Activated gamma-delta T cell treated with Interleukin-2 at 50 U/mL for 16 hours (primary cell): ENCODE measurements at places on chromosomes 13 and 19.

DNA sequence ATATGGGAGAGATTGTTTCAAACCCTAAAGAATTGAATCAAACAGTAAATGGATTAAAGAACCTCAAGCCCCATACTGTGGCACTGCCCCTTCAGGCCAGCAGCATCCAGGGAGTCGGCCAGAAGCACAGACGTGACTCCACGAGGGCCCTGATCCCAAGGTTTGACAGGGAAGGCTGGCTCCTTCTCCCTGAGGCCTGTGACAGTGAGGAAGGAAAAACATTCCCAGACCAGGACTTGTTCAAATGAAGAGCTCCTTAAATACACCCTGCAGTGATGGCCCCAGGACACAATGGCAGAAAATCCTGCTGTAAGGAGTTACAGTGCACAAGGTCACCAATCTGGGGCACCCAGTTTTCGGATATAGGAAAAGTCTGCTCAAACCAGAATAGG is 91.0 kb downstream of the COL4A1 start:
- no peak for DNase-seq

- DNase-seq = no peak
Measured at GRCh38 chr19:39132344-39132969, 6.9 kb downstream of the PAK4 start.

DNA sequence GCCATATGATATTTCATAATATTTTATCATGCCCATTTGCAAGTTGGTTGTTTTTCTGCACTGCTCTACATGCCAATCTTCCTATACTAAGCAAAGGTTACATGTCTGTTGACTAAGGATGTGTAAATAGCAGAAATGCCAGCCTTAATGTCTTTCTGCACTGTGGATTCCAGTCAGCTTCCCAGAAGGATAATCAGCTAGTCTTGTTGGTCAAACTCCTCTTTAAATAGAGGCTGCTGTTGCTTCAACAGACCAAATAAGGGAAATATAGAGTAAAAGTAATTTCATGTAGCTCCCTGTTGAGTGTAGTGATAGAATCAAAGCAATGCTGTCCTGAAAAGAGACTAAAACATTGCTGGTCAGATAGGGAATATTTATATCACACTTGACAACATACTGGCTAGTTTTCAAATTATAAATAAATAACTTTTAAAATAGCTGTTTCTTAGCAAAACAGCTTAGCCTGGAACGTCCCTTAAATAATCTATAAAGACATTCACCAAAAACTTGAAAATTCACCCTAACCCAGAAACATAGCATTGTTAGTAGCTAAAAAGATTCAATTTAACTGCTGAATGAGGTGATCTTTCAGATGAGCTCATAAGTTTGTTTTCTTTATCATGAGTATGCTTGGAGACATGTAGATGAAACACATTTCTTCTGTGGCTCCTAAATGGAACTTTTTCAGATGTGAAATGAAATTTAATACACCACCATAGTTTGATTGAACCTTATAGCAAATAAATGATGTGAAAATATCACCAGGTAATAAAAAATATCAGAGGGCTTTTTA is 56.6 kb downstream of the FRY start:
- DNase-seq = no peak

GRCh38 chr13:20336761-20337160 is 104.6 kb upstream of the GJB6 start:
- DNase-seq = no peak

DNA sequence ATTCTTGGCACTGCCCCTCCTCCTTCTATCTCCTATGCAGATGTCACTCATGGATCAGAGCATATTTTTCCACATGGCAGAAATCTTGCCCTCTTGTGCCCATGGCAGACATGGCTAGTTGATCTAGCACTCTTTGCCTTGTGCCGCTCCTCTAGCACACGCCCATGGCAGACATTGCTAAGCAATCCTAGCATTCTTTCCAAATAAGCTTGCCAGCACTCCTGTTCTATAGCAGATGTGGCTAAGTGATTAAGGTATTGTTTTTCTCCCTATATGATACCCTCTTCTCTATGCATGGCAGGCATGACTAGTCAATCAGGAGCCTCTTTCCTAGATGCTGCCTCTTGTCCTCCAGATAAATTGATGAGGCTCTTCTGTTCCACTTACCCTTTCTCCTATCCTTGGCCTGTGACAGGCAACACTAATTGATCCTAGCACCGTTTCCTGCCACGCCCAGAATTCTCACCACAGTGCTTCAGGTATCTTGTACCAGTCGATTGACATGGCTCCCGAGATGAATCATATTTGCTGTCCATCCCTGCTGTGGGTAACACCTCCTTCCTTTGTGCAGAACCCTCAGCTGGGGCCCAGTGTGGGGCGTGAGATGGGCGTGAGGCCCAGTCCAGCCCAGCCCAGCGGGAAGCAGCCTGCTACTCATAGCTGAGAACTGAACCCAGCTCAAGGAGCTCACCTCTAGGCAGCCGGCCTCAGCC is 26.9 kb downstream of the TMED1 start:
- DNase-seq = no peak

- DNase-seq = no peak
Measured at GRCh38 chr19:43300206-43300605, 30.9 kb upstream of the PSG9 start.

GRCh38 chr19:3672993-3673392 is 27.3 kb downstream of the PIP5K1C start:
- no peak for DNase-seq

DNA sequence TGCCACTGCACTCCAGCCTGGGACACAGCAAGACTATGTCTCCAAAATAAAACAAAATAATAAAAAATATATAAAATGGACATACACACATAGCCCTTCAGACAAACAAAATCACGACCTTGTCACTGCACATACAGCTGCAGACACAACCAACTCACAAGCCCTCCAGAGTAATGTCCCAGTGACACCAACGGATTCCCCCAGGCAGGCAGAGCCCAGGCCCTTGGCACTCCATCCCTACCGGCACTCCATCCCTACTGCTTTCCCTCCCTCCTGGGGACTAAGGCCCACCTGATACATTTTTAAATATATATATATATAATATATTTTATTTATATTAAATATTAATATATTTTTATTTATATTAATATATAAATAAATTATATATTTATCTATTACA is 18.5 kb downstream of the ZNF101 start:
- DNase-seq = no peak

- DNase-seq = no peak
Measured at GRCh38 chr19:5996623-5997320, 18.8 kb upstream of the RANBP3 start.

- no peak for DNase-seq
Measured at GRCh38 chr13:102608974-102609373, 12.2 kb downstream of the TPP2 start.

DNA sequence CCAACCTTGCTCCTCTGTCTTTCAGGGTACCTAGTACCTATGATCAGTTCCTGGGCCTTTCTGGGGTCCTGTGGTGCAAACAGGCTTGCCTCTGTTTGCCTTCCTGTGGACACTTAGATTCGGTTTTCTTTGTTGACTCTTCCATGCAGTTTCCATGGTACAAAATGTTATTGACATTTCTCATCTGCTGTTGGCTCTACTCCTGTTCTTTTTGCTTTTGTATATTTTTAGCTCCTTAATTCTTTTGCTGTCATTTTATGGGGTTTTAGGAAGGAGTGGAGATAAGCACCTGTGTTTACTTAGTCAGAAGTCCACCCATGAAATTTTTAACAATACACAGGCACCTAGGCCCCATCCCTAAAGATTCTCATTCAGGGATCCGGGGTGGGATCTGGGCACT is 20.5 kb upstream of the CNMD start:
- no peak for DNase-seq

DNA sequence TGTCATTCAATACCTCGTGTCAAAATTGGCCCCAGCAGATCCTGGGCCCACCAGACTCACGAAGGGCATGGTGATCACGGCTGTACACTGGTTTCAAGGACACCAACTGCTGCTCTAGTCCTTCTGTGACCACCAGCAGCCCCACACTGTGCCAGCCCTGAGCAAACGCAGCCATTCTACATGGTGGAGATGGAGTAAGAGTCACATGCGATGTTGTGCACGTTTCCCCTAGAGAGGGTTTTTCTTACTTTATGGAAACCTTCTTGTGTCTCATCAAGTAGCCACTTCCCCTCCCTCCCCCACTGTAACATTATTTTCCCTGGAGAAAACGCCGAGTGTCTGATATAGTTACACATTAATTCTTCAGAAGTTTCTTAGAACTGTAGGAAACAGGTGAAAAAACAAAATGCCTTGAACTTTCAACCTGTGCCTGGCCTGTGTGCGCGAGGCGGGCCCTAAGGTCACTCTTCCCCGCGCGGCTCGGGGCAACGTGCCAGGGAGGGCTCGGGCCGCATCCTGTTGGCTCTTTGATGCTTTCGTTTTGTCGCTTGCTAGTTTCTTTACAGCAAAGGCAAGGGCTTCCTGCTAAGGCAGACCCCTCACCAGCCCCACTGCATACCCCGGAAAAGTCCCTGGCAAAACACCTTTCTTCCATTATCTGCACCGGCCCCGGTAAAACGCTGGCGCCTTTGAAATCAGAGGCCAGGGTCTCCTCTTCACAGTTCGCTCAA is 44.6 kb downstream of the GGACT start:
- DNase-seq = no peak

- no peak for DNase-seq
Measured at GRCh38 chr19:18408053-18408476, 10.6 kb upstream of the LRRC25 start.

DNA sequence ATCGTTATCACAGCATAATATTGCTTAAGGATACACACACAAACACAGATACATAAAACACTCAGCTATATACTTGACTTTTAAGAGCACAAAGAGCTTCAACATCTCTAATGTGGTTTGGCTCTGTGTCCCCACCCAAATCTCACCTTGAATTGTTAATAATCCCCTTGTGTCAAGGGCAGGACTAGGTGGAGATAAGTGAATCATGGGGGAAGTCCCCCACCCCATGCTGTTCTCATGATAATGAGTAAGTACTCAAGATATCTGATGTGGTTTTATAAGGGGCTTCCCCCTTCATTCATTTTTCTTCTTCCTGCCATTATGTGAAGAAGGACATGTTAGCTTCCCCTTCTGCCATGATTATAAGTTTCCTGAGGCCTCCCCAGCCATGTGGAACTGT is 481.4 kb downstream of the PCDH9 start:
- no peak for DNase-seq

DNA sequence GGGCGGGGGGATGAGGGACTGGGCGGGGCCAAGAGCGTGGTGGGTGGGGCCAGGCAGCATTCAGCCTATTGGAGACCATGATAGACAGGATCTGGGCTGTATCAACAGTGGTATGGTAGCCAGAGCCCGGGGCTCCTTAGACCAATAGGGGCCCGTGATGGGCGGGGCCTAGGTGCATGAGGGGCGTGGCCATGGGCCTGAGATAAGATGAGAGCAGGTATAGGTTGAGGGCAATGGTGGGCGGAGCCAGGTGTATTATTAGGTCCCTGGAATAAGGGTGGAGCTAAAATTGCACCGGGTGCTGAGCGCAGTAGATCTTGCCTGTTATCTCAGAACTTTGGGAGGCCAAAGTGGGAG is 5.3 kb downstream of the ABCA7 start:
- peak; percentile 42 for DNase-seq

DNA sequence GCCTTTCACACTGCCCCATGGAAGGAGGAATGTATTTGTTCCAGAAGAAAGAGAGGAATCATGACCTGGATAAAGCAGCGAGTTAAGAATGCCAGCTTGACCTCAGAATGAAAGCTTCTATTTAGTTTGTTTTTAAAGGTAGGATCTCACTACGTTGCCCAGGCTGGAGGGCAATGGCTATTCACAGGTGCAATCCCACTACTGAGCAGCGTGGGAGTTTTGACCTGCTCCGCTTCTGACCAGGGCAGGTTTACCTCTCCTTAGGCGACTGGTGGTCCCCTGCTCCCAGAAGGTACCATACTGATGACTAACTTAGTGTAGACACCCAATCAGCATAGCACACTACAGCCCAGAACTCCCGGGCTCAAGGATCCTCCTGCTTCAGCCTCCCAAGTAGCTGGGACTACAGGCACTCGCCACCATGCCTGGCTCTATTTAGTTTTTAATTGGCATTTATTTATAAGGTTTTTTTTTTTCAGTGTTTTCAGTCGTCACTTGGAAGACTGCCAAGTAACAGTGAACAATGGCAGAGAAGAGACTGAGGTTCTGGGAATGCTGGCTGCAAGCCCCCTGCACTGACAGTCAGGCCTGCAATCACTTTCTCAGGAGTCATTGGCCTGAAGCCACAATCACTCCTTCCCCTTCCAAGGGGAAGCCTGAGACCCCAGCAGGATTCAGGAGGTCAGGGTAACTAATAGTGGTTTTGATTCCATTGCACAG is 73.1 kb downstream of the EPS15L1 start:
- DNase-seq = no peak

GRCh38 chr13:112961457-112962369 is 7.3 kb upstream of the MCF2L start:
- no peak for DNase-seq

DNA sequence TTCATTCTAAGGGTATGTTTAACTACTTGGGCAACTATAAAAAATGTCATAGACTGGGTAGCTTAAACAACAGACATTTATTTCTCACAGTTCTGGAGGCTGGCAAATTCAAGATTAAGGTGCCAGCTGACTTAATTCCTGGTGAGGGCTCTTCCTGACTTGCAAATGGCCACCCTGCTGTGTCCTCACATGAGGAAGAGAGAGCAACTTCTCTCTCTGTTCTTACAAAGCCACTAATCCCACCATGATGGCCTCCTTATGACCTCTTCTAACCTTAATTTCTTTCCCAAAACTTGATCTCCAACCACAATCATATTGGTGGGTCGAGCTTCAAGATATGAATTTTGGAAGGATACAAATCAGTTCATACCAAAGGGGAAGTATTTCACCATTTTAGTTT is 399.0 kb downstream of the DCT start:
- no peak for DNase-seq

DNA sequence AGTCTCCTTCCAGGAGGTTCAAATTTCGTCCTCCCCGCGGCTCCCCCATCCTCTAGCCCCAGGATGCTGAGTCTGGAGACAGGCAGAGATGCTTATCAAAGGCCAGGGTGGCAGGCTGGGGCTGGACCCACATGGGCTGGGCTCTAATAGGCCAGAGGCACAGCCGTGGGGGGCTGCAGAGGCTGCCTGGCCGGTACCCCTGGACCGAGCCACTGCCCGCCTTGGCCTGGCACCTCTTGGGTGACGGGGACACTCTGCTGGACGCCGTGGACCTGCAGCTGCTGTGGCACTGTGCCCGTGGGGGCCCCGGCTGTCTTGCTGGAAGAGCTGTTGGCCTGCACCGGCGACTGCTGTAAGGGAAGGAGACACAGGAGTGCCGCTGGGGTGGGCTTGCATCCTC is 25.8 kb downstream of the RFX1 start:
- DNase-seq = no peak

- no peak for DNase-seq
Measured at GRCh38 chr13:33787051-33787591, 30.8 kb upstream of the RFC3 start.

GRCh38 chr19:29381353-29382203 is 144.2 kb upstream of the VSTM2B start:
- DNase-seq = no peak

DNA sequence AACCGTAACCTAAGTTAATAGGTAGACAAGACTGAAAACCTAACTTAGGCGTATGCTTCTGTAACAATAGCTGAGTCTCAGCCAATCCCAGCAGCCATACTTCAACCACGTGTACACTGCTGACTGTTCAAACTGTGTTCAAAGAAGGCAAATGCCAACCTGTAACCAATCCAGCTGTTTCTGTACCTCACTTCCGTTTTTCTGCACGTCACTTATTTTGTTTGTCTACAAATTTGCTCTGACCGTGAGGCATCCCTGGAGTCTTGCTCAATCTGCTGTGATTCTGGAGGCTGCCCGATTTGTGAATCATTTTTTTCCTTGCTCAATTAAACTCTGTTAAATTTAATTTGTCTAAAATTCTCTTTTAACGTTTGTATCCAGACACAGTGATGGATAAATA is 59.2 kb downstream of the EDNRB start:
- DNase-seq = no peak

- DNase-seq = no peak
Measured at GRCh38 chr19:2288338-2288817, 6.4 kb upstream of the PEAK3 start.
